Activated naive CD8-positive, alpha-beta T cell treated with anti-CD3 and anti-CD28 coated beads, Interleukin-2, amount 50 U/mL, for 24 hours (primary cell): ENCODE measurements at places on chromosomes 2 and 18.

GRCh38 chr18:54205959-54206358 is 18.5 kb downstream of the MBD2 start:
- DNase-seq = no peak

DNA sequence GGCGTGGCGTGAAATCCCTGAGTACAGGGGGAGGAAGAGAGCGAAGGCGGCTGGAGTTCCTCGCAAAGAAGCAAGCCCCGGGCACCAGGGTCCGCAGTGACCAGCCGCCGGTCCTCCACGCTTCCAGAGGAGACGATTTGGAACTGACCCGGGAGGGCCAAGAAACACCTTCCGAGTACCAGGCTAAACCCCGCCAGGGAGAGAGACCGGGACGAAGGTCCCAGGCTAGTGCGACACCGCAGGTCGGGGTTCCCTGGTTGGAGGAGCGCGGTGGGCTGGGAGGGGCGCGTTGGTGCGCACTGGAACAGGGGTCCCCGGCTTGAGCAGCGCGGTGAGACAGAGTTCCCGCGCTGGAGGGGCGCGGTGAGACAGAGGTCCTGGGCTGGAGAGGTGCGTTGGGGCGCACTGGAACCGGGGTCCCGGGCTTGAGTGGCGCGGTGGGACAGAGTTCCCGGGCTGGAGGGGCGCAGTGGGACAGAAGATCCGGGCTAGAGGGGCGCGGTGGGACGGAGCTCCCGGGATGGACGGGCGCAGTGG is 901 bp downstream of the WDFY1 start:
- DNase-seq = peak; percentile 54

- no peak for DNase-seq
These were observed 14.4 kb upstream of the SLC4A5 start for GRCh38 chr2:74357627-74358026.

DNA sequence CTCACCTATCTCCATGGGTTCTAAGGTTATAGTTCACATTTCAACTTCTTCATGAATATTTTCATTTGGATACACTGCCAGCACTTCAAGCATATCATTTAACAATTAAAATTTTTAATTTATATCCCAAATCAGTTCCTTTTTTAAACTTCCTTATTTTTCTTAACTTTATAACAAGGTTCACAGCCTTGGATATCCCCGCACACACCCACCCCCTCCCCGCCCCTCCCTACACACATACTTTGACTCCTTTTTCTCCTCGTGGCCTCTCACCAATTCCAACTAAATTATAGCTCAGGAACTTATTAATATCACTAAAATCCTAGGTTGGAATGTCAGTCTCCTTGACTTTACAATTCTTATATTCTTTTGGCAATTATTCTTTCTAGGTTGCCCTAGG is 163.6 kb upstream of the SETBP1 start:
- DNase-seq = no peak

DNA sequence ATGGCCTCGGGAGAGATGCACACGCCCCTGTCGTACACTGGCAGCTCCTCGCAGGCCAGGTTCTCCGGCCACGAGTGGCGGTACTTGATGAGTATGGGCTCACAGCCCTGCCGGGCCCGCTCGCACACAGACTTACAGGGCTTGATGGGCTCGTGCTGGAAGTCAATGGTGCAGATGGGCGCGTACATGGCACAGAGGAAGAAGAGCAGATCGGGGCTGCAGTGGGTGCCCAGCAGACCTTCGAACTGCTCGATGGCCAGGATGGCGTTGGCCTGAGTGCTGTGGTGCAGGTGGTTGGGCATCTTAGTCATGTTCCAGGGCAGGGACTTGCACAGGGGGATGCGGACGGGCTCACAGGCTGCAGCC is 359 bp downstream of the FRZB start:
- DNase-seq = peak; percentile 1

DNA sequence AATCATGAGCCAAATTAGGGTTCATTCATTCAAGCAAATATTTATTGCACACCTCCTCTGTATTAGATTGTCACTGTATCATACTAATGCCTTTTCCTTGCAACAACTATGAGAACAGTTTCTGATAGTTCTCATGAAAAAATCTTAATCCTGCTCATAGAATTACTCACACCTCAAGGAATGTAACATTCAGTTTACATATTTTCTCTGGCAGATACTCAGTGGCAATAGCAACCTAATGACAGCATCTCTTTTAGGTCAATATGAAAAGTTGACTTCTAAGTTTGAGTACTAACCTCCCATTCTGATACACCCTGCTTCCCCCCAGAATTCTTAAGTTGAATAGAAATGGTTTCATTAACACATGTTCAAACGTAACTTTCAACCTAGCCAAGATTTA is 132.0 kb downstream of the VWC2L start:
- DNase-seq = no peak

DNA sequence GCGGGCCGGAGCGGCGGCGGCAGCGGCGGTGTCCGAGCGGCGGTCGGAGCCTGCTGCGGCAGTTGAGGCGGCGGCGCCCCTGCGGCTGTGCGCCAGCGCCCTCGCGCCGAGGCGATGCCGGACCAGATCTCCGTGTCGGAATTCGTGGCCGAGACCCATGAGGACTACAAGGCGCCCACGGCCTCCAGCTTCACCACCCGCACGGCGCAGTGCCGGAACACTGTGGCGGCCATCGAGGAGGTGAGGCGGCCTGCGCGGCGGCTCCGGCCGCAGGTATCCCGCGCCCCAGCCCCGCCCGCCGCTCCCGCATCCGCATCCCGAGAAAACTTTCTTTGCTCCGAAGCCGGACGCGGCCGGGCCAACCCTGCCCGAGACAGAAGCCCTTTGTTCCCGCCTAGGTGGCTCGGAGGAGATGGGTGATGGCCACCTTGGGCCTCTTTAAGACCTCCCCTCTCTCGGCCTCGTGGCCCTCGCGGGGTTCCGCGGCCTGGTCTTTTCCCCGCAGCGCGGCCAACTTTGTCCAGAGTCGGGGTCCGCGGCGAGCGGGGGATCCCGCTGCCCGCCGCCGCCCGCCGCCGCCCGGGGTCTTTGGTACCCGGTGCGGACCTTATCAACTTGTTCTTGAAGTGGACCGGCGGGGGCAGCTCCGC is 504 bp downstream of the ASAP2 start:
- DNase-seq = peak; percentile 8

DNA sequence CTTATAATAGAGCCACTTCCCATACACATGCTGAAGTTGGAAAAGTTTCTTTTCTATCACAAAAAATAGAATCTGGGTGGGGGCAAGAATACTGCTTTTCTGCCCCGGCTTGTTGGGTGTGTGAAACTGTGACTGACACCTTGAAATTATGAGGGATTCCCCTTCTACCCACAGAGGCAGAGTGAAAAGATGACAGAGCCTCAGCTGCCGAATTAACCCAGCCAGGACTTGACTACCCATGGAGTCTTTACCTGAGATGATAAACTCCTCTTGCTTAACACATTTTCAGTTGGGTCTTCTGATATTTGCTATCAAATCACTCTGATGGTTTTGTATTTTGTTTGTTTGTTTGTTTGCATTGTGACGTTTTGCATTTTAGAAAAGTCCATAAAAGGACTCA is 66.0 kb upstream of the PMAIP1 start:
- DNase-seq = peak; percentile 6

DNA sequence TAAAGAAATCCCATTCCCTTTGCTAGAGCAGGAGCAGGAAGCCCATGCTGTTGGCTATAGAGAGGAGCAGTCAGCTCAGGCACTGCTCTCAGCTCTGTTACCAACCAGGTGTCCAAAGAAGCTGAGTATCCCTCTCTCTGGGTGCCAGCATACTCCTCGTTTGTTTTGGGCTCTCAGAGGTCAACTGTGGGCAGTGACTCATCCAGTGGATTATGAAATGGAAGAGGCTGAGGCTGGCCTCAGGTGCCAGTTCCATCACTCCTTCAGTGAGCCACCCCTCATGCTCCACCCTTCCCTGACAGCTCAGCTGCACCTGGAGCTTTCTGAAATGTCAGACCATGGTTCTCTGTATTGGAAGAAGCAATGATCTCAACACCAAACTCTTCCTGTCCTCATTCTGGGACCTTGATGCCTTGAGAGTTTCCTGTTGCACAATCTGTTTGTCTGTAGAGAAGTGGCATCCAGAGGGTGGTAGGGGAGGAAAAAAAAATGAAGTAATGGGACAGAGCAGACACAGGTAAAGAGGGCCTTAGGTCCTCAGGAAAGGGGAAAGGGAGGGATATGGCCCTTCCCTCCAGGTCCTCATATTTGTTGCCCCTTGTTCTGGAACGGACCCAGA is 31.2 kb upstream of the EN1 start:
- no peak for DNase-seq

GRCh38 chr18:6659963-6660725 is 69.4 kb upstream of the ARHGAP28 start:
- no peak for DNase-seq

DNA sequence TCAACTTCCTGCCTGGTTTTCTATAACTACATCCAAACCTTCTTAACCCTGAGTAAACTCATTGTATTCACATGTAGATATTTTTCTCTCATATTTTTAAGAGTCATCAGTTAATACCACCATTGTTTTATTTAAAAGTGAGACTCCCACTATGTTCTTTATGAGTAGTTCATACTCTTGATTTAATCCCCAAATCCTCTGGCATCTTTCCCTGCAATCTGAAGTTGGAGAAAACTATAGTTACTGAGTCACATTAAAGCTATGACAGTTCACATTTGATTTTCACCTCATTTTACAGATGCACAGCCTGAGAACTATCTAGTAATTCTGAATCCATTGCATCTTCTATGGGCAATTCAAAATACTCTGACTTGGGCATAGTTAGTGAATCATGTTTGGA is 1358.7 kb upstream of the NRXN1 start:
- DNase-seq = no peak

- no peak for DNase-seq
These were observed 289.7 kb downstream of the DYSF start for GRCh38 chr2:71742953-71743601.

GRCh38 chr2:11009891-11010290 is 98.2 kb downstream of the KCNF1 start:
- no peak for DNase-seq

GRCh38 chr2:165016772-165017411 is 61.6 kb upstream of the SLC38A11 start:
- DNase-seq = peak; percentile 12

DNA sequence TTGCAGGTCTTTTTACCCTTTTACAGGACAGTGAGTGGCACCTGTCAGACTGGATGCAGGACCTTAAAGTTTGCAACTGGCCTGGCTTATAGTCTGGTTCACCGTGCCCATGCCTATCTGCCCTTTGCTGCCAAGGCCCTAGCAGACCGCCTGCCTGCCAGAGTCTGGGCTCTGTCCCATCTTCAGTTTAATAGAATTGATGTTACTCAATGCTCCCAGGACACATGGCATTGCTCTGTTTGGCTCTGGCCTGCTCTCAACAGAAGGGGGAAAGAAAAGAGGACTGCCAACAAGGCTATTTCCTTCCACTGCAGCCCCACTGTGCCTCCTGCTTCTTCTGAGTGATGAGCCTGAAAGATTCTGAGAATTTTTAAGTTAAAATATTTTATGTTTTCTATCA is 25.6 kb upstream of the TMEM178A start:
- DNase-seq = no peak

- no peak for DNase-seq
These were observed 251.4 kb downstream of the KLHL29 start for GRCh38 chr2:23636426-23636825.

GRCh38 chr18:7369006-7369405 is 138.1 kb downstream of the LRRC30 start:
- DNase-seq = no peak

- no peak for DNase-seq
These were observed 83.7 kb upstream of the RND3 start for GRCh38 chr2:150571121-150571520.

GRCh38 chr2:149068225-149068995 is 29.9 kb downstream of the LYPD6B start:
- no peak for DNase-seq

- DNase-seq = peak; percentile 4
These were observed 2.2 kb downstream of the MYT1L start for GRCh38 chr2:2328848-2329247.

GRCh38 chr2:224932522-224932921 is 109.7 kb downstream of the DOCK10 start:
- no peak for DNase-seq

DNA sequence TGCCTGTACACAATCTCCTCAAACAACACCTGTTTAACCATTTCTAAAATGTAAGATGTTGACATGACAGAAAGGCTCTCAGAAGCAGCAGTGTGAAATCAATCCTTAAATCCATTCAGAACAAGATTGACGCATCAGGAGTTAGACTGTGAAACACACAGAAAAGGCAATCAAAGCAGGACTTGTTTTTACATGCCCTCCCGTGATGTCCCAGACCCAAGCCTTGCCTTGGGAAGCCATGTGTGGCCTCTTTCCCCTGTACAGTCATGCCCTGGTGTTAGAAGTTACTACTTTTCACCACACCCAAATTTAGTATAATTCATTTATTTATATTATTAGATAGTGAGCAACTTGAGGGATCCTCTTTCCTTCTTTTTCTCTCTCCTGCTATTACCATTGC is 115.7 kb downstream of the NCKAP5 start:
- DNase-seq = no peak

DNA sequence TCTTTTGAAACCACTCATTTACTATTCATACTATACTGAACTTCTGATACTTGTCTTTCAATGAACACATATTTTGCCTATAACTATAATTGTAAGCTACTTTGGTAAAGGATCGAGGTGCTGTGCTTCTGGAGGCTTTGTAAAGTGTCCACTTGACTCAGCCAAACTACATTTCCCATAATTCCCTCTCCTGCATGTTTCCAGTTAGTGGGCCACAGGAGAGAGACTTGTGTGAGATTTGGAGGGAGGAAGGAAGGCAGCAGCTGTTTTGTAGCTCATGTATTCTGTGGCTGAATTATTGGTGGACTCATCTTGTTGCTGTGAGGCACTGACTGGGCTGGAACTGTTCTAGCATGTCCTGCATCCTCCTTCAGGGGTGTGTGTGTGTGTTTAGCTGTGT is 328.8 kb downstream of the ARL6IP6 start:
- no peak for DNase-seq

DNA sequence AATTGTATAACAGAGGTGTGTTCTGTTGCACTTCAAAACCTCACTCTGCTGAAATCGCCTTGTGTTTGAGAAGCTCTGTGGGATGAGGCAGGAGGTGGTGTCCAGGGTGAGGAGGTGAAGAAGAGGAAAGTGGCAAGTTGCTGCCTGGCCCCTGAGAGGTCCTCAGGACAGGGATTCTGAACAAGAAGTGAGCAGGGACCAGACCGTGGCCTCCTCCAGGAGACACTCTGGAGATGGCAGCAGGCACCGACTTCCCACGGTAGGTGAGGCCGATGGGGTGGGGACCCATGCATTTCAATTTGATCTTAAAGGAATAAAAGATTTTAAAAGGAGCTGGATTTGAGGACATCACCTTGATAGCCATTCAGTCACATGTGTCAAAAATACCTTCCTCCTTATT is 37.5 kb upstream of the LAMA1 start:
- no peak for DNase-seq

DNA sequence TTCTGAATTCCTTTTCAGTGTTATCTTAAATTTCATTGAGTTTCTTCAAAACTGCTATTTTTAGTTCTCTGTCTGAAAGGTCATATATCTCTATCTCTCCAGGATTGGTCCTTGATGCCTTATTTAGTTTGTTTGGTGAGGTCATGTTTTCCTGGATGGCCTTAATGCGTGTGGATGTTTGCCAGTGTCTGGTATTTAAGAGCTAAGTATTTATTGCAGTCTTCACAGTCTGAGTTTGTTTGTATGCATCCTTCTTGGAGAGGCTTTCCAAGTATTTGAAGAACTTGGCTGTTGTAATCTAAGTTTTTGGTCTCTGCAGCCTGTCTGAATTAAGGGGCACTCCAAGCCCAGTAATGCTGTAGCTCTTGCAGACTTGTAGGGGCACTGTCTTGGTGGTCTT is 249.3 kb downstream of the ZNF385B start:
- DNase-seq = no peak

GRCh38 chr18:48828691-48829442 is 121.9 kb downstream of the SMAD7 start:
- no peak for DNase-seq

- DNase-seq = no peak
These were observed 719.7 kb upstream of the ID2 start for GRCh38 chr2:7962161-7962560.
